ENCODE measurements at places on chromosomes 2 and 18.

DNA sequence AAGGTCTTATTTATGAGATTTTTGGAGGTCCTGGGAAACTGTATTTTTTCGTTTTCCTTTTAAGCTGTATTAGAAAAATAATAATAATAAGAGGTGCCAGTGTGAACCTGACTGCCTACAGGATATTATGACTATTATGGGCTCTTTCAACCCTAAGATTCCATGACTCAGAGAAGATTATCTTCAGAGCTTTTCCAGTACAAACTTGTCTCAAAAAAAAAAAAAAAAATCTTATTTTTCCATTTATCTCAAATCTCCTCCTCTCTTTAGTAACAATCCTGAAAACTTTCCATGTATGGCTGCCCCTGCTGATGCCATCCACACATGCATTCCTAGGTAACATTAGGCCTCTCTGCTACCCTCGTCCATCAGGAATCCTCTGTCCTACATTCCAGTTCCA lies 36.7 kb upstream of the RPE start:
- no peak for DNase-seq

- DNase-seq, result no peak
These were observed 321.4 kb downstream of the AFF3 start for GRCh38 chr2:99821039-99821438.

DNA sequence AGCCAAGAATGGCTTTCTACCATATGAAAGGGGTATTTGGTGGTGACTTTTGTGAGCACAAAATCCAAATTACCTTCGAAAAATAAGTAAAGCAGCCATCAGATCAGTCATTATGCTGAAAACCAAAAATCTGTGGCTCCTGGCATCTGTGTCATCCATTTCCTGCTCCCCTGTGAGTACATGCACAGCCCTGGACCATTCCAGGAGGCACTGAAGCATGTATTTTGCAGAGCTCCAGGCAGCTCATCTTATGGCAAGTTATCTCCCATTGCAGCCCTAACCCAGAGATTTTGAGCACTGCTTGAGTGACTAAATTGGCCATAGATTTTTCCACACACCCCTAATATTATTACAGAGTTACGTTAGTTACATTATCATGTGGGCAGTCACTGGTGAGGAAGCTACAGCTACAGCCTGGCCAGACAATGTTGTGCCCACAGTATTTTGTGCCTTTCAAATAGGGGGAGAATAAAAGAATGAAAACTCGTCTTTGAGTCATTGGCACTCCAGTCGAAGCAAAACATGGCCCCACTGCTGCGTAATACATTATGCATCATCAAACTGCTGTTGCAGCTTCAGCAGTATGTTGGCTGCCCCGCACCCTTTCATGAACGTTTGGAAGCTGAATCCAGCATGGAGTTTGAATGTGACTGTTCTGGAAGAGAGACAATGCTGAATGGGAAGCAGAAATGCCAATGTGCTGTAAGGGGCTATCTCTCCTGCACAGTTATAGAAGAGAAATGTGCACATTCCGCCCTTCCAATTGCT lies 702.2 kb downstream of the RNF144A start:
- no peak for DNase-seq

- no peak for DNase-seq
These were observed 129.0 kb downstream of the ICOS start for GRCh38 chr2:204065566-204065965.

DNA sequence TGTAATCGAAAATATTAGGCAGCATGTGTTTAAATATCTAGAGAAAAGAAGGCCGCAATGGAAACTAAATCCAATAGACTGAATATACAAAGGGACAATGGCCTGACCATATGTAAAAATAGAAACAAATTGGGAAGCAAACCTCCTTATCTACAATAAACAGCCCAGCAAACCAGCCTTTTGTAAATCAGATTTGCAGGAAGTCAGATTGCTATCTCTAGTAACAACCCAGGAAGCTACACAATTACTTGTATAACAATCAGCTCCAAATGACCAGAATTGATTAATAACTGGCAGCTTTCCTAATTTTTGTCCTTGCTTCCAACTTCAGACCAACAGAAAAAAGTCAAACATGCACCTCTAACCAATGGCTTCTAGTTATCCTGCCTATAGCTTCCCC lies 860.0 kb downstream of the CPS1 start:
- DNase-seq, result no peak

GRCh38 chr18:62881509-62882016 lies 166.2 kb downstream of the PHLPP1 start:
- no peak for DNase-seq

GRCh38 chr2:206064077-206064476 lies 21.9 kb downstream of the INO80D start:
- no peak for DNase-seq

All from body of pancreas (tissue), 4 donors.